ENCODE measurements at places on chromosomes 13 and 19.

DNA sequence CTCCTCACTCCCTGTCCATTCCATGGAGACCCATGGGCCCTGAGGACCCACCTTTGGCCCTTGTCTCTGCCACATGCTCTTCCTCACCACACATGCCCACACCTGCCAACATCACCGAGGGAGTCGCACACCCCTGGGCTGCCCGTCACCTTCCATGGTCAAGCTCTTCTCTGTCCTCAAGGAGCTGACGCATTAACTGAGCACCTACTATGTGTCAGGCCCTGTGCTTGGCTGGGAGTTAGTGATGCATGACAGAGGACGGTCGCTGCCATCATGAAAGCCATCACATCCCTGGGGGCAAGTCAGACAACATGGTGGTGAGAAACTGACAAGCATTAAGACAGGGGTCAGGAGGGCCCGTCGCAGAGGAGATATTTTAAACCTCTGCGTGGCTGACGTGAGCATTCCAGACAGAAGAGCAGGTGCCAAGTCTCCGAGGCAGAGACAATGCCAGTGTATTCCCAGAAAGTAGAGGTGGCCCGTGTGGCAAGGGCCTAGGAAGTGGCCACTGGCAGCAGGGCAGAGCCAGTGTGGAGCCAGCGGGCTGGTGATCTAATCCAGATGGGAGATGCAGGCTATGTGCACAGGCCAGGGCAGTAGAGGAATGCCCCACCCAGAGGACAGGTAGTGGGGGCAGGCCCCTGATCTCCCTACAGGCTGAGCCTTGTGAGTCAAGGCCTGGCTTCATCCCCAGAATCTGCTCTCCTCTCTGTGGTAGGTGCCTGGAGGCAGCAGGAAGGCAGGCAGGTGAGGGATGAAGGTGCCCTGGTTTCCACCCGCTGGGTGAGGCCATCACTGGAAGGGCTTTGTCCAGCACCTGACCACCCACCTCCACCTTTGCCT is 21.2 kb downstream of the ELAVL1 start:
- peaks cover 9% of the 10 kb centered on the region for H3K4me1 ChIP-seq
- H3K27me3 ChIP-seq: peaks cover 16% of the 10 kb centered on the region
- peaks cover 57% of the 10 kb centered on the region for H3K36me3 ChIP-seq
- H3K4me3 ChIP-seq: peak overlapping the region; percentile 74
- H3K27ac ChIP-seq: no peak overlapping the region

- no peak for DNase-seq
- H3K36me3 ChIP-seq: no peaks in the 10 kb centered on the region
- peaks cover 34% of the 10 kb centered on the region for H3K4me1 ChIP-seq
- H3K4me3 ChIP-seq: no peak overlapping the region
- no peak overlapping the region for H3K27ac ChIP-seq
Observed at GRCh38 chr13:30366088-30366487, 56.2 kb upstream of the UBE2L5 start.

- no peak overlapping the region for H3K4me3 ChIP-seq
- DNase-seq: no peak
- H3K36me3 ChIP-seq: no peaks in the 10 kb centered on the region
Observed at GRCh38 chr19:4215807-4216206, 13.5 kb upstream of the EBI3 start.

- peak; percentile 11 for DNase-seq
- H3K36me3 ChIP-seq: no peaks in the 10 kb centered on the region
- no peak overlapping the region for H3K4me3 ChIP-seq
- H3K27me3 ChIP-seq: peaks cover 3% of the 10 kb centered on the region
- H3K27ac ChIP-seq: peak overlapping the region; percentile 19
Observed at GRCh38 chr13:32142956-32143375, 111.4 kb downstream of the FRY start.

- H3K4me3 ChIP-seq: no peak overlapping the region
- peaks cover 9% of the 10 kb centered on the region for H3K27me3 ChIP-seq
- peaks cover 4% of the 10 kb centered on the region for H3K4me1 ChIP-seq
- H3K36me3 ChIP-seq: peaks cover 20% of the 10 kb centered on the region
Observed at GRCh38 chr19:49844138-49845095, 6.5 kb upstream of the PTOV1 start.

All from endothelial cell (in vitro differentiated cells).